Stimulated activated CD8-positive, alpha-beta memory T cell treated with anti-CD3 and anti-CD28 coated beads, Interleukin-4, amount 100 ng/mL, for 1 hour (primary cell): ENCODE measurements at places on chromosomes 6 and 20.

GRCh38 chr20:63689046-63690002 lies 7.1 kb upstream of the TNFRSF6B start:
- no peak for DNase-seq

DNA sequence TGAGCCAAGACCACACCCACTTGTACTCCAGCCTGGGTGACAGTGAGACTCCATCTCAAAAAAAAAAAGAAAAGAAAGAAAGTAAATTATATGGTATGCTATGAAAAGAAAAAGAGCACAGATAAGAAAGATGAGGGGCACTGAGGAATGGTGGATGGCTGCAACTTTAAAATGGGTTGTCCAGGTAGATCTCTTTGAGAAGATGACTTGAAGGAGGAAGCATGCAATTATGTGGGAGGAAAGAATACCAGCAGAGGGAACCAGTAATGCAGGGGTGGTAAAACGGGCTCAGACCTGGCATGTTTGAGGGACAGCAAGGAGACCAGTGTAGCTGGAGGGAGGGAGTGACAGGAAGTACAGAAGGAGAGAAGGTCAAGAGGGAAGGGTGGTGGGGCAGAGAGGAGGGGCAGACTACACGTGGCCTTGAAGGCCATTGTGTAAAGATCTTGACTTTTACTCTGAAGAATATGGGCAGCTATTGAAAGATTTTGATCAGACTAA lies 22.3 kb downstream of the LINC00237 start:
- DNase-seq, result no peak

DNA sequence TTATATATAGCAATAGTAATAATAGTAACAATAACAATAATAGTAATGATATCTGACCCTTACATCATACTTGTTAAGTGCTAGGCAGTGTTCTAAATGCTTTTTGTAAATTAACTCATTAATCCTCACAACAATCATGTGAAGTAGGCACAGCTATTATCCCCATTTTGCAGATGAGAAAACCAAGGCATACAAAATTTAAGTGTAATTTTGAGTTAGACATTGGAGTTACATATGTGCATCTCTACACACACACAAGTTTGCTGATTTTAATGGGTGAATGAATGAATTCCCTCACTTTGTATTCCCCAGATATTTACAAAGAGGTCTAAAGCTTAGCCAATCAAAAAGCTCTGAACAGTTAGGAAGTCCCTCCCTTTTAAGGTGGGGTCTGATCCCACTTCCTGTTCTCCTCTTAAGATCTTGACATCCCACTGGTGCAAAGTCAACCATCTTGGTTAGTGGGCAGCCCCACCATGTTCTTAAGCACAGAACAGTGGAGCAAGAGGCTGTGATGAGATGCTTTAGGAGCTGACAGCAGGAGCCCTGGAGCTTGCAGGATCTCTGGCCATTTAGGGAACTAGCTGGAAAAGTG lies 85.3 kb upstream of the FOXP4 start:
- DNase-seq, result no peak

DNA sequence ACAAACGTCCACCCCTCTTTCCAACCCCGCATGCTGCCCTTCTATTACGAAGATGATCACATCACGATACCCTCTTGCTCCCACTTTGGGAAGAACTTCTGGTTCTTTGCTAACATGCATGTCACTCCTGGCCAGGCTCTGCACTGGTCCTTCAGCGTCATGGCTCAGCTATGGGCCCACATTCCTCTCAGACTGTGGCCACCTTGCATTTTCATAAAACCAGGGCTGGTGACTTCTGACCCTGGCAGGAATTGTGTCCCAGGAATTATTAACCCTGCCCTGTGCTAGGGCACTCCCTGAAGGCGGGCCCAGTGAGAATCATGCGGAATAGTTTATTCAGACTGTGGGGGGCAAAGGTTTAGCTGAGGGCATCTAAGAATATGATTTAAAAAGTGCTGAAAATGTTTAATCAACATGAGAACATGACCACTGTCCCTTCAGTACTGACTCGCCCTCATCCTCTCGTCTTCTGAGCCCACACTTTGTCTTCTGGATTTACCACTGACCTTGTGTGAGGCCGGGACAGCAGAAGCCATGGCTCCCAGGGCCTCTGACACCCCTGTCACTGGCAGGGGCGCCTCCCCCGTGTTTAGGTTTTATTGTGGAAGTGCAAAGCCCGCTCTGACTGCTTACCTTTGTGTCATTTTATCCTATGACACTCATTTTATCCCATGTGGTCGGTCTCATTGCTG lies 38.1 kb upstream of the THBS2 start:
- no peak for DNase-seq

GRCh38 chr20:49484180-49485140 lies 2.0 kb upstream of the KCNB1 start:
- no peak for DNase-seq
